ENCODE measurements at places on chromosomes 6 and 20.

GRCh38 chr6:47321577-47321976, 11.9 kb upstream of the TNFRSF21 start:
- DNase-seq = no peak

DNA sequence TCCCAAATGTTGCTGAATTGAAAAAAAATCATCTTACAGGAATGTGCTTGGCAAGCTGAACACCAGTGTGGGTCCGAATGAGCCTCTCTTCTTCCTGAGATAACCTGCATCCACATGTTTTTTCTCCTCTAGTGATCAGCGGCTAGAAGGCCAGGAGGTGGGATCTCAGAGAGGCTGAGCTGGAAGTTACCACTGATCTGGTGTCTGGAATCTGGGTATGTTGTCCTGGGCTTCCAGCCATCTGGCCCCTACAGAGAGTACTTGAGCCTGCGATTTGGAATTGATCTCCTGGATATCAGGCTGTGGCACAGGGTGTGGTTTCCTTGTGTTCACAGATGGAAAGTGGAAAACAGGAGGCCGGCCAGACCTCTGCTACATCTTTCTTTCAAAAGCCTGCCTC, 35.9 kb downstream of the SULF2 start:
- DNase-seq = no peak

- no peak for DNase-seq
Observed at GRCh38 chr6:166499350-166500163, 86.9 kb downstream of the RAMACL start.

GRCh38 chr20:44662261-44662660, 10.8 kb upstream of the ADA start:
- no peak for DNase-seq

- no peak for DNase-seq
Observed at GRCh38 chr20:57913156-57913930, 203.5 kb upstream of the PMEPA1 start.

GRCh38 chr20:17681726-17682102, 328 bp downstream of the RRBP1 start:
- DNase-seq = no peak

DNA sequence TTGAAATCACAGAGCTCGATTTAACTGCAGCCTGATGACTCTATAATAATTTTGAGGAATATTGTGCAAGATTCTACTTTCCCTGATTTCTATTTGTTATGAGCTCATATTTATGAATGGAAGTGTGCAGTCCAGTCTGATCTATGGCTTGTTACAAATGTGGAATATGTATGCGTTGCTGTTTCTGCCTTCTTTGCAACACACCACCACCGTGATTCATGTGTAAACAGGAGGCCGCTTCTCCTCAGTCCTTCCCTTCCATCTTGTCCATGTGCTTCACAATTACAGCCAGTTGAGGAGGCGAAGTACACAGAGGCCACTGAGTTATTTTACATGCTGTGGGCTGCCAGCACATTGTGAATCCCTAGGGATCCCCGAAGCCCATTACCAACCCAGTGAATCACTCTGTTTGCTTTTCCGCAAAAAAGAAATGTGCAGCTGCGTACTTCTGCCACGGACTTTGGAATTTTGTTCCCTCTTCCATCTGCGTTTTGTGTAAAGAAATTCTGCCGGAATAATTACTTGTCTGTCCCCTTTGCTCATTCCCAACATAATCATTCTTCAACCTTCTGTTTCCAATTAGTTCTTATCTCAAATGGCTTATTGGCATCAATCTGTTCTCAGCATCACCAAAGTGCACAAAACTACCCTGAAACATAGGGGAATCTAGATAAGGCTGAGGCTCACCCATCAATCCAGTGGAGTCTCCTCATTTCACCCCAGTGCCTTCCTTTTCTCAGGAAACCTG, 551.6 kb upstream of the CITED2 start:
- DNase-seq = no peak

- no peak for DNase-seq
Observed at GRCh38 chr6:81682235-81682795, 70.2 kb downstream of the TENT5A start.

GRCh38 chr6:107819217-107819616, 4.9 kb downstream of the SCML4 start:
- DNase-seq = peak; percentile 27

DNA sequence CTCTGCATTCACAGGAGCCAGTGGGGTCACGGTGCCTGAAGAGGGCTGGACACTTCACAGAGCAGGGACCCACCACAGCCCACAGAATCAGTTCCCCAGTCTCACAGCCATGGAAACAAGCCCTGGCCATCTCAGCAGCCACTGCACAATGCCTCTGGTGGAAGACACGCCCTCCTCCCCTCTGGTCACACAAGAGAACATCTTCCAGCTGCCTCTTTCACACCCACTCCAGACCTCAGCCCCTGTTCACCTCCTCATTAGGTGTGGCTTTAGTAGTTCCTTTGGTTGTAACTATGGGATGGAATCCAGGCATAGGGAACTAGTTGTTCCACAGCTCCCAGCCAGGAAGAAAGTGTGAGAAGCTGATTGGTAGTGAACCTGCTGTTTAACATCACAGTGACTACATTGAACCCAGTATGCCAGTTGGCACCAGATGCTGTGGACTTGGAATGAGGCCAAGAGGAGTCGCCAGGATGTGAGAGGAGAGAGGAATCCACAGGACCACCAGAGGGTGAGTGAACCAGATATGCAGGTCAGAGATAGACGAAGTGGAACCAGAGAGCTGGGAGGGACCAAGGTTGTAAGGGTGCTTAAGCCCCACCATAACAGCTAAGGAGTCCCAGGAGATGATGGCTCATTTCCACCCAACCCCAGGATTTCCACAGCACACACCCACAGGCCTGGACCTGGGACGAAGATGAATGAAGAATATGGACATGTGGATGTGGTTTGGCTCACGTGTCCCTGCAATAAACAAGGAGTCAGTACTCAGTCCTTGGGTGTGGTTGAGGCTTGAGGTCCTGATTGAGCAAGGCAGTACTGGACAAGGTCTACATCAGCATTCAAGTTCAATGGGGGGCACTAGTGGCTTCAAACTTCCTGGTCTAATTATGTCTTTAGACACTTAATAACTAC, 8.8 kb upstream of the BTN3A3 start:
- no peak for DNase-seq

DNA sequence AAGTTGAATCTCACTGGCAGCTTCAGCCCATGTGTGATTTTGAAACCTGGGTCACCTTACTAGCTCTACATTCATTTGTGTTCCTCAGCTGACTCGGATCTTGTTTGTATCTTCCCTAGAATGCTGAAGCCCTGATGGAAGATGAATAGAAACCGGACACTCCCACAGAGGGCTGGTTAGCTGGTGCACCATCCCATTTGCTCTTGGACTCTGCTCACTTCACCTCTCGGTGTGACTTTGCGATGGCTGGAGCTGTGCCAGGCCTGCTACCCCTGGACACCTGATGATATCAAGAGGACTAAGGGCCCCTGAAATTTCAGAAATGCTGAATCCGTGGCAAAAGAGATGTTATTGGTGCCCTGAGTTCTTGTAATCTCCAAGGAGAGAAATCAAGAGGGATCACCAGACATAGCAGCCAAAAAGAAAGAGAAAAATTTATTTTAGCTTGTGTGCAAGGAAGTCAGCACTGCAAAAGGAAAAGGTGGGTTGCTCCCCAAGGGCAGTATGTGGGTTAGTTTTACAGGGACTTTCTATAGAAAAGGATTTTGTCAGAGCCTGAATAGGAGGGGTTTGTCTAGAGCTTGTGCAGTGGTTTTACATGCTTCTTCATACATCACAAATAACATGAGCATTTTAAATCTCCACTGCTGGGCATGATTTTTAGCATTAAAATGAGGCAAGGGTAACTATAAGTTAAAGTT, 426.3 kb upstream of the NOX3 start:
- no peak for DNase-seq

DNA sequence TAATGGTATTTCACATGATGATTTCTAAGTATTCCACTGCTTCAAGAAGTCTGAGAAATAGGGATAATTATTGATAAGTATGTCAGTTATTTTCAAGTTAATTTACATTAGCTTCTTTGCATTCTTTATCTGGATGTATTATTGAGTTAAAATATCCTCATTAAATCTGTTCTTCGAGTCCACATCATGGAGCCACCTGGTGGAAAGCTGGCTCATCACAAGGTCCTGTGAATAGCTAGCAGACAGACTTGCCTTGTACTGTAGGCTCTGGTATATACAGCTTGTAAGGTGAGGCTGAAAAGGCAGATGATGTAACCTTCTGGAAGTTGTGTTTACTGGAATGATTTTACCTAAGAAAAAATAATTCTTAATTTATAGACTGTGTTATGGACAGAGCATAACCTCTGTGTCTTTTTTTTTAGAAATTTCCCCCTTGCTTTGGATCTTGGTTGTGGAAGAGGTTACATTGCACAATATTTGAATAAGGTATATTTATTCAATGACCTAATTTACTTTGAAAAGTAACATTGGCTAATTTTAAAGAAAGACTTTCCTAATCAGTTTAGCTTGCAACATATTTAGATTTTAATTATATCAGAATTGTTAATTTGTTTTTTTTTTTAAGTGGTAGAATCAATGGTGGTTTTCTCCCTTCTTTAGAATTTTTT, 3.5 kb downstream of the NDUFAF5 start:
- DNase-seq = peak; percentile 44

GRCh38 chr20:36548704-36549627, 7.6 kb downstream of the MYL9 start:
- no peak for DNase-seq

DNA sequence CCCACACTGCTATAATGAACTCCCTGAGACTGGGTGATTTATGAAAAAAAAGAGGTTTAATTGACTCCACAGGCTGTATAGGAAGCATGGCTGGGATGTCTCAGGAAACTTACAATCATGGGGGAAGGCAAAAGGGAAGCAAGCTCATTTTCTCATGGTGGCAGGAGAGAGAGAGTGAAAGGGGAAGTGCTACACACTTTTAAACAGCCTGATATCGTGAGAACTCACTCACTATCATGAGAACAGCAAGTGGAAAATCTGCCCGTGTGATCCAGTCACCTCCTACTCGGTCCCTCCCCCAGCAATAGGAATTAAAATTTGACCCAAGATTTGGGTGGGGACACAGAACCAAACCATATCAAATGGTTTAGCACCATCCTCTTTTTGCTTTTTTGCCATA, 116.6 kb upstream of the CEP162 start:
- DNase-seq = no peak

- no peak for DNase-seq
Observed at GRCh38 chr6:74674377-74674776, 531.5 kb downstream of the COL12A1 start.

GRCh38 chr20:14295770-14296309, 41.6 kb downstream of the FLRT3 start:
- DNase-seq = no peak

DNA sequence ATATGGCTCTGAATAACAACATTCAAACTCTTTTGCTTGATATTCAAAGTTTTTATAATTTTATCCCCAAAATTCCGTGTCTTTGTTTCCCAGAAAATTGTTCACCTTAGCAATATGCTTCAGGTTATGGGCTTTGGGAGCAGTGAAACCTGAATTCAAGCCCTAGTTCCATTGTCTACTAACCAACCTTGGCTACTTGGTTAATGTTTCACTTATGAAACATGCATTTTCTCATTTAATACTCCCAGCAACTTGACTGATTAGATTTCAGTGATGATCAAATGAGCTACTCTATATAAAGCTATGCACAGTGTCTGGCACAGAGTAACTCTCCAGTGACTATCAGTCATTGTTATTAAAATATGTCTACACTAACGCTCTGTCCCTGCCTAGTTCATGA, 192.2 kb upstream of the TENT5A start:
- DNase-seq = no peak

DNA sequence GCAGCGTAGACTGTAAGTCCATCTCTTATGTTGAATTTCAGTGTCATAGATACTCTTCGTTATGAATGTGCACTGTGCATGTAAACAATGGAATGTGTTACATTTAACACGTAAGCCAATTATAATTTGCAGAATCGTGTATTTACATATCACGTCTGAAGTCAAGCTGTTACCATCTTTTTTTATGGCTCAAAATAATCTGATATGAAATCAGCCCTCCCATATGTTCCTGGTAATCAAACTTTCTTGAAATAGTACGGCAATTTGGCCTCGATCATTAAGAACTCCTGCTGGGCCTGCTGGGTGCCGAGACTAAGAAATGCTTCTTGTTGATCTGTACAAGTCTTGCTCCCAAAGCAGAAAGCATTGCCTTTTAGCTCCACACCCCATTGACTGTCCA, 89.6 kb upstream of the DOK5 start:
- DNase-seq = no peak

DNA sequence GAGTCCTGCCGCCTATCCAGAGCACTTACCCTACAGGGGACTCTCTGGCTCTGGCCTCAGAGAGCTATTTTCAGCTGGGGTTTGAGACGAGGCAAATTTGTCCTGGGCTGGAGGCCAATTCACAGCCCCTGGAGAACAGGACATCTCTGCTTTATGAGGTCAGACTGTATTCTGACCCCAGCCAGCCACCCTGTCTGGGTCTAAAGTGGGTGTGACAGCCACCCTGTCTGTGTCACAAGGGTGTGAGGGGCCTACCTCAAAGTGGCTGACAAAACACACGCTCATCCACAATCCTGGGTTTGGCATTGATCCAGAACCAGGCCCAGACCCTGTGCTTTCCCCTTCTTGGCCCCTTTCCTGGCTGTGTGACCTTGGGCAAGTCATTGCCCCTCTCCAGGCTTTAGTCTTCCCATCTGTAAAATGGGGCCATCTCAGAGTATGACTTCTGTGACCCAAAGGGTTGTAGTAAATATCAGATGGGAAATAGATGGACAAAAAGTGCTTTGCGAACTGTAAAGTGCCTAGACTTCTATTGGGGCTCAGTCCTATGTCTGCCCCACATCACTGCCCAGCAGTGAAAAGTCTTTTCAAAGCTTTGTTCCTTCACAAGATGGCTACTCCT, 44.1 kb upstream of the TGM2 start:
- no peak for DNase-seq

- DNase-seq = no peak
Observed at GRCh38 chr6:133551847-133552341, 310.7 kb downstream of the EYA4 start.

DNA sequence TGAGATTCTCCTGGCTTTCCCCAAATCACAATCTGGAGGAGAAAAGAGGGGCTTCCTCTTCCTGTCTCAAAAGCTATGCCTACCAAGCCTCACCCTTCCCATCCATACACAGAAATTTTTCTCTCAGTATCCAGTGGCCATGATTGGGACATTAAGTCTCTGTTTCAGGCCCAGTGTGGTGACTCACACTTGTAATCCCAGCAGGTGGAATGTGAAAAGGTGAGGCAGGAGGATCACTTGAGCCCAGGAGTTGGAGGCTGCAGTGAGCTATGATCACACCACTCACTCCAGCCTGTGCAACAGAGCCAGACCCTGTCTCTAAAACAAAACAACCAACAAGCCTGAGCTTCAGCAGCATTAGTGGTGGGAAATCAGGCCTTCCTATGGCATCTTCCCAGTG, 210.0 kb downstream of the OGFRL1 start:
- no peak for DNase-seq

DNA sequence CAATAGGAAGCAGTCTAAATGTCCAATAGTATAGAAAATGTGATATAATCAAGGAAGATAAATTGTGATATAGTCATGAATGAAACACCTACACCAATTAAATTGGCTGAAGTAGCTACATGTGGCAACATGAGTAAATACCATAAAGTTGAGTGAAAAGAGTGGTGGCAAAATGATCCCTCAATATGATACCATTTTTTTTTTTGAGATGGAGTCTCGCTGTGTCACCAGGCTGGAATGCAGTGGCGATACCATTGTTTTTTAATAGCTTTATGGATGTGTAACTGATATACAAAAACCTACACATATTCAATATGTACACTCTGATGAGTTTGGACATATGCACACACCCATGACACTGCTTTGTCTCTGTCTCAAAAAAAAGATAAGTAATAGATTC, 20.9 kb upstream of the ILRUN start:
- DNase-seq = no peak

- DNase-seq = no peak
Observed at GRCh38 chr6:162336359-162336758, 391.2 kb downstream of the PRKN start.
